ENCODE measurements at places on chromosomes 6 and 20.
A peak's percentile ranks its signal among the peaks of the same experiment; 100 is the strongest.

DNA sequence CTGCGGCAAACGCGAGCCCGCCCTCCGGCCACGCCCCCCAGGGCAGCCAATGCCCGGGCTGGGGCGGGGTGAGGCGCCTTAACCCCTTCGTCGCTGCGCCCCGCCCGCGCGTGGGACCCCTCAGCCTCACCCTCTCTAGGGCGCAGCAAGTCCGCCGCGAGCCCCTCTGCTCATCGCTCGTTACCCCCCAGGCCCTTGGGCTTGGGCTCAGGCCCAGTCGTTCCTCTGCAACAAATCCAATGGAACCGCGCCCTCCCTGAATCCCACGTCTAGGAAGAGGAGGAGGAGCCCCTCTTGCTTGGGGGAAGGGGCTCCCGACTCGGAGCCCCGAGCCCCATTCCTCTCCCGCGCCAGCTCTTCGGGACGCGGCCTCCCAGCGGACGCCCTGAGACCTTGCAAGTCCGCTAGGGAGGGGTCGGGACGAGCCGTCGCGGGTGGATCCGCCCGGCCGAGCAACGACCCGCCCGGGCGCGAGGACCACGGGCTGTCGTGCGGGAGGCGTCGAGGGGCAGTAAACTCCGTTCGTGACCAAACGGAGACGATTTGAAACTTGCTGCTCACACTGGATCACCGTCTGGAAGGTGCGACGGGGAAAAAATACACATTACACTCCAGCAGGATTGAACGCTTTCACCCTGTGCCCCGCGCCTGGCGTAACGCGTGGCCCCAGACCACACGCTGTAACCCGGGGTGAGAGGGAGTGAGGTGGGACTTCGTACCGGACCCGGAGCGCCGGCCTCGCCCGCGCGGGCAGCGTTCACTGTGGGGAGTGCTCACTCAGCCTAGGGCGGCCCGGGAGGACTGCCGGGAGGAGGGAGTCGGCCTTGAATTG lies 477 bp upstream of the LZTS3 start:
- DNase-seq: peak; percentile 13

DNA sequence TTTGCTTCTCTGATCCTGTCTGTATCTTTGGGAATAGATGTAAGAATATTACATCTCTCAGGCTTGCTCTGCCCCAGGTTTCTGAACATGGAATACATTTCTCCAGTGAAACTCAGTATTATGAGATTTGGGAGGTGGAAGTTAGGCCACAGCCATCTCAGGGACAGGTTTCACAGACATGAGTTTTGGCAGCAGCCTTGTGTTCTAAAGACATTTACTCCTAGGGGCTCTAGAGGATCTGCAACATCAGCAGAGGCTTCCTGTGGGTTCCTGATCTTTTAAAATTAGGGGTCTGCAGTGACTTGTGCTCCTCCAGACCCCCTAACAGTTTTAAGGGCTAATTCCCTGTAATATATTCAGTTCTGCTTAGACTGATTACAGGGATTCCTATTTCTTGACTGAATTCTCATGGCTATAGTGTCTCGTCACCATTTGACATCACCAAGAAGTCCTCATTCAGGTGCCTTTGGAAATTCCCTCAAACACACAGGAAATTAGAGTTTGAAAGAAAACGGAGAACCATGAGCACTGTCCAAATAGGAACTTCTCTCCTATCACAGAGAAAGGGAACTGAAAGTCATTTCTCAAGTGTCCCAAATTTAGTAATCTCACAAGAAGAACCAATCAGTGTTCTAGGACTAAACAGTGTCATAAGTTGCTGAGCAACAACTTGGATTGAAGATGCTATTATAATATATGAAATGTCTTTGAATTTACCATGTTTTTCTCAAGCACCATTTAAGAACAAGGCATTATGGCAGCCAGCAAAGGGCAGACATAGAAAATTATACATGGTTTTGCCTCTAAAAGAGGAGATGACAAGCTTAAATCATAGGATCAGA lies 2.5 kb upstream of the HLA-DRA start:
- DNase-seq: peak; percentile 92

- no peak for DNase-seq
Observed at GRCh38 chr6:15153191-15153590, 92.7 kb upstream of the JARID2 start.

DNA sequence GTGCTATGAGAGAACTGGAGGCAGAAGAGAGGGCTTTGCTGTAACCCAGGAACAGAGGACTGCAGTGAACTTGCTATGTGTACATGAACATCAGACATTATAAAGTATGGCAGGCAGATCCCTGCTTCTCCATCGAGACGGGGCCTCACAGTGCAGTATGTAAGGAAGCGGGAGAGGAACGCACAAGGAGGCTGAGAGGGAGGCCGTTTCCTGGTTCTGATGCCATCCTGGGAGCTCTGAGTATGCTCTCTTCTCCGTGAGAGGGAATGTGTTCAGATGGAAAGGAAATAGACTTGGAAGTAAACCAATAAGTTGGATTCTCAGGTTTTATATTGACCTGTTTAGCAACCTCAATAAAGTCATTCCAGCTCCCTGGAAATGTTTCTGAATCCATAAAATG lies 101.8 kb downstream of the ALDH8A1 start:
- no peak for DNase-seq

DNA sequence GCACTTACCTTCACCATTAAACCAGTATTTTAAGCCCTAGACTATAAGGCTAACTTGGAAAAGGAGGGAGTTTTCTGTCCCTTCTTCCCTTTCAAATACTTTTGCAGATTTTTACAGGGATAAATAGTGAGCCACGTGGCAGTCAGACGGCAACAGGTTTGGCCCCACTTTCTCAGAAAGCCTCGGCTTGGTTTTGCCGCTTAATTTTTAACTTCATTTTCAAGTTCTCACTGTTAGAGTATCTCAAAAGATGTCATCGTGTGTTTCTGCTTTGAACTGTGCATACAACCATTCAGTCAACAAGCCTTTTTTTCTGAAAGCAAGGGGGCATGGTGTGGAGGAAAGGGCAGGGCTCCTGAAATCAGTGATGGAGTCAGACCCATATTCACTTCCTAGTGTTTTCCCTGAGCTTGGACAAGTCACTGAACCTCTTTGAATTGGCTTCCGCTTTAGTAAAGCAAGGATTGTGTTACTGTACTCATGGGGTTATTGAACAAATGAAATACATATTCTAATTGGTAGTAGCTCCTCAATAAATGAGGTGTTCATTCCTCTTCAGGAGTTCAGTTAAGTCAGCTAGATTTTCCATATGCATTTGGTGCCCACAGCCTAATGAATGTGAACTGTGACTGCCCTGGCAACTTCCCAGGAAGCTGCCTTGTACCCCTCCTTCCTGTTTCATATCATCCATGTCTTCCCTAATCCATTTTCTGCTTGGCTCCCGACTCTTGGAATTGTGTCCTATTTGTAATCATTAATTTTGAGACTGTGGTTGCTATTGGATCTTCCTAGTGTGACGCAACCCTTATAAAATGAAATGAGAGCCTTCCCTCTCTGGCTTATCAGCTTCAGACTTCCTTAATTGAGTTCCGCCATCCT lies at the start of gene SLC17A2:
Gene SLC17A2, minus strand, starts transcription at position 160 of the 879 bp plus-strand sequence. CDS start 4,895 bp downstream, outside the sequence.
- no peak for DNase-seq

GRCh38 chr20:25361287-25361683 lies 29.4 kb downstream of the ABHD12 start:
- DNase-seq: no peak

GRCh38 chr20:9966966-9967365 lies 67.8 kb upstream of the ANKEF1 start:
- no peak for DNase-seq

GRCh38 chr6:17987447-17987696 lies at the start of gene KIF13A:
Gene KIF13A (minus strand): TSS chr6:17987635. CDS start chr6:17987463, 172 bp downstream.
- DNase-seq: no peak

DNA sequence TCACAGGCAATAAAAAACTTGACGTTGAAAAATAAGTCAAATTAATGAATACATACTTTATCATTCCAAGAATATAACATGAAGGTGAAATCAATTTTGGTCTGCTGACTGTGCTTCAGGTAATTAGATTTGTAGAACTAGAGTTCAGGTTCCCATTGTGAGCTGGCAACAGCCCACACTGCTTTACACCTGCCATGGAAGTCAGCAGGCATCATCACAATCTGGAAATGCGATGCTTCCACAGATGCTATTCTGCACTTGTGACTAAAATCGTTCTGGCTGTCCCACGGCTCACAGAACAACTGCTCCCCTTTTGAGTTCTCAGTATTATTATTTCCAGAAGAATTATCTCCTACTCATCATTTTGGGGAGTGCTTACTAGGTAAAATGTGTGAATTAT lies 62.6 kb upstream of the THEMIS start:
- DNase-seq: no peak

DNA sequence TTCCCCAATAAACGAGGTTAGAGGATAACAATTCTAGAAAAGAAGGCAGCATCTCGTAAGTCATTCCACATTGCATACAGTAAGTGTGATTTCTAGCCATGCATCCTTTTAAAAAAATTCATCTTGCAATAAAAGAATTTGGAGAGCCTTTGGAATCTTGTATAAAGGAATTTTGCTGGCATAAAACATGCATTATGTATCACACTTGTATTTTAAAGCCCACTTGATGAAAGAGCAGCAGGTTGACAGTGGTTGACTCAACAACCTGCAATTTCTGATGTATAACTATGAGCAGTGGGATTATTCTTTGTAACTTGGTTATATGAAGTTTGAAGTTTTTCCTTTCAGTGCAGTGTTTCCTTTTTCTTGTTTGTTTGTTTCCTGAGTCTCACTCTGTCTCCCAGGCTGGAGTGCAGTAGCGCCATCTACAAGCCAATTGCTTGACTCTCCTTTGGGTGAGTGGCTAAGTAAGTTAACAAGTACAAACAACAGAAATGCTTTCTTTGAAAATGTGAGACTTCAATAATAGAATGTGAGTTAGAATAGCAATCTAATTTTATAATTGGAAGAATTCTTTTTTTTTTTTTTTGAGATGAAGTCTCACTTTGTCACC lies 39.9 kb downstream of the JARID2 start:
- no peak for DNase-seq

Data from GM12864 (cell line).